Activated CD4-positive, alpha-beta T cell treated with anti-CD3 and anti-CD28 coated beads for 36 hours (primary cell): ENCODE measurements at places on chromosomes 7 and 10.

DNA sequence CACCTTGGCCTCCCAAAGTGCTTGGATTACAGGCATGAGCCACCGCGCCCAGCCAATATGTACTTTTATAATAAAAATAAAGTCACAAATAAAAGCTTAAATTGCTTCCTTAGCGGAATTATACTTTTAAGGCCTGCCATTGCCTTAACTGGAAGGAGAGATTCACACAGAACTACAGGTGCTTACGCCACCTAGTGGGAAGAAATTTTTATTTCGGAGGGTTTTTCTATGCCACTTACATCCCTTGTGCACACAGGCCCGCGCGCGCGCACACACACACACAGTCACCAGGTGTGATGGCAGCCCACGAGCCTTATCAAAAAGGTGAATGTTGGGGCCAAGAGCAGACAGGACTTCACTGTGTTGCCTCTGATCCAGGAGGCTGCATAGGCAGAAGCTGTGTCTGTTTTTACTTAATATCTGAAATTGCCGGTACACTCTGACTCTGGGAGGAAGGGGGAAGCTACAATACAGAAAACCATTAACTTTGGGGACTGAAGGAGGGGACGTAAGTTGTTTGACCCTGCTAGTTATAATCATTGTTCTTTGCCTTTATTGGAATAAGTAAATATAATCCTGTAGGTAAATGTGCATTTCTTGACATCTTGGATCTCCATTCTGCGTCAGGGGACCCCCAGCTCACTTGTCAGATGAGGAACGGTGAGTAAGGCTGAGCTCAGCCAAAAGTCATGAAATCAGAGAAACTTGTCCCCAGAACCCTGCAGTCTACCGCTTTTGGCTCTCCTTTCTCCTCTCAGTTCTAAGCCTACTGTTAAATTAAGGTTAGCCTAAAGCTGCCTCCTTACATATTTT, 87.1 kb downstream of the SLC16A9 start:
- H3K27ac ChIP-seq = no peak overlapping the region
- H3K27me3 ChIP-seq = peaks cover 1% of the 10 kb centered on the region
- H3K4me1 ChIP-seq = peaks cover 2% of the 10 kb centered on the region

DNA sequence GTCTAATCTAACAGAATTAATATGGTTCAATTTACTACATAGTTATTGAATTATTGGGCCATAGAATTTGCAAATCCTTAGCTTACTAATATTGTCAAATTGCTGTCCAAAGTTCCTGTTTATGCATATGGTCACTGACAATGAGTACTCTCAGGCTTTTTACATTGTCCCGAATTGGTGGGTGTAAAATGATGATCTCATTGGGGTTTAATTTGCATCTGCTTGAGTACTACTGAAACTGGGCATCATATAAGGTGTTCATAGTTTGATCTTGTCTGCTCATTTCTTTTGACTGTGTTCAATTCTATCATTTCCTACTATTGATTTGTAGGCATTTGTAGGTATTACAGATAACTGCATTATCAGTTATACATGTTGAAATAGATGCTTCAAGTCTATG, 12.7 kb downstream of the ABCA13 start:
- no peaks in the 10 kb centered on the region for H3K36me3 ChIP-seq
- no peak for DNase-seq

- no peak for DNase-seq
- H3K27me3 ChIP-seq = no peaks in the 10 kb centered on the region
- H3K4me3 ChIP-seq = no peak overlapping the region
Observed at GRCh38 chr10:65555192-65555591, 1370.6 kb upstream of the LRRTM3 start.

DNA sequence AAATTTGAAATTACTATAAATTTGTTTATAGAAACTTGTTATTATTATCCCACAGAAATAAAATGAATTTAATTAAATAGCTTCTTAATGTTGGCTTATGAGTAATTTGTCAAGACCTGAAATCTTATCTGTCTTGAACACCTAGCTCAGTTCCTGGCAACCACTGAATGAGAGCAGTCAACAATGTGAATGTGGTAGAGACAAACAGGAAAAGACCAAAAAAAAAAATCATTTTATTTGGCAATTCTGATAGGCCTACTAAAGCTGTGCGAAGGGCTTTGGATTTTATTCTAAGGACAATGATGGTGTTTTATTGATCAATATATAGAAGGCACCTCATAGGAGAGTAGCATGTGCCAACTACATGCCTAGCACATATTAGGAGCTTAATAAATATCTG, 127.8 kb upstream of the RSU1 start:
- DNase-seq = no peak
- H3K36me3 ChIP-seq = no peaks in the 10 kb centered on the region
- H3K27me3 ChIP-seq = no peaks in the 10 kb centered on the region
- peaks cover 6% of the 10 kb centered on the region for H3K4me1 ChIP-seq
- no peak overlapping the region for H3K27ac ChIP-seq
- H3K4me3 ChIP-seq = no peak overlapping the region

DNA sequence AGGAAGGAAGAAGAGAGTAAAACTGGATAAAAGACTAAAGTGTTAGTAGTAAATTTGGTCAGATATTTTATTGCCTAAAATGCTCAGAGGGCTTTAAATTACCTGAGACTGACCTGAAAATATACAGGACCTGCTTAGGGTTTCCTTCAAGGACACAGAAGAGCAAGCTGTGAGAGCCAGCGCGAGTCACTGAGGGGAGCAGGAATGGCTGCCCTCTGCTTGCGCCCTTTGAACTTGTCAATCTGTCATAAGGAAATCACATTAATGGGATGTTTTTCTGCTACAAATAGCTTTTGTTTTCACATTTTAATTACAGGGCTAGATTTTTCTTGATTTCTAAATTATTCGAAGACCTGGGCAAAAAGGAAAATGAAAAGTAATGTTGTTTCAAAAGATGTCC, 26.9 kb downstream of the DNAJB9 start:
- H3K4me1 ChIP-seq = no peaks in the 10 kb centered on the region
- no peaks in the 10 kb centered on the region for H3K36me3 ChIP-seq
- no peak overlapping the region for H3K27ac ChIP-seq
- peaks cover 7% of the 10 kb centered on the region for H3K27me3 ChIP-seq
- DNase-seq = peak; percentile 71
- H3K4me3 ChIP-seq = no peak overlapping the region

- H3K27me3 ChIP-seq = peaks cover 73% of the 10 kb centered on the region
- no peak for DNase-seq
- peaks cover 14% of the 10 kb centered on the region for H3K4me1 ChIP-seq
- H3K27ac ChIP-seq = peak overlapping the region; percentile 19
Observed at GRCh38 chr7:97004247-97005182, 838 bp upstream of the DLX6 start.

GRCh38 chr10:10897400-10897799, 120.3 kb upstream of the CELF2 start:
- H3K4me1 ChIP-seq = no peaks in the 10 kb centered on the region
- H3K27ac ChIP-seq = no peak overlapping the region
- no peak overlapping the region for H3K4me3 ChIP-seq
- no peaks in the 10 kb centered on the region for H3K36me3 ChIP-seq
- peaks cover 2% of the 10 kb centered on the region for H3K27me3 ChIP-seq
- DNase-seq = no peak

DNA sequence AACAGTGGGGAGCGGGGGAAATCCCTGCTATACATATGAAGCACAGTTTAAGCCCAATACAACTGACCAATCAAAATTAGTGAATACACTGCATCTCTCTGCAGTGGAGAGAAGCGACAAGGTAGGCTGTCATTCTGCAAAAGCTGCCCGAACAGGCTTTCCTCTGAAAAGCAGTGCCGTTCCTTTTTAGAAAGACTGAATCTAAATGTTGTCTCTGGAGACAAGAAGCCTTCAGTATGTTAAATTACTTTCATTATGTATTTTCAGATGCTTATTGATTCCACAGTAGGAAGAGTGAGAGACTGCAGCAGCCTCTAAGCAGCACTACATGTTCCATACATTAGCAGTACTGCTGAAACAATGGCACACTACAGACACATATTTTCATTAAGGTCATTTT, at the start of gene GPR22:
Gene GPR22, plus strand, starts transcription at position 129 of the 400 bp plus-strand sequence. CDS start 4,004 bp downstream, outside the sequence.
- H3K4me1 ChIP-seq = no peaks in the 10 kb centered on the region
- H3K27ac ChIP-seq = no peak within 1 kb of the TSS
- no peak for DNase-seq
- no peaks in the 10 kb centered on the region for H3K27me3 ChIP-seq
- H3K4me3 ChIP-seq = no peak within 1 kb of the TSS
- H3K36me3 ChIP-seq = peaks cover 5% of the 10 kb centered on the region

DNA sequence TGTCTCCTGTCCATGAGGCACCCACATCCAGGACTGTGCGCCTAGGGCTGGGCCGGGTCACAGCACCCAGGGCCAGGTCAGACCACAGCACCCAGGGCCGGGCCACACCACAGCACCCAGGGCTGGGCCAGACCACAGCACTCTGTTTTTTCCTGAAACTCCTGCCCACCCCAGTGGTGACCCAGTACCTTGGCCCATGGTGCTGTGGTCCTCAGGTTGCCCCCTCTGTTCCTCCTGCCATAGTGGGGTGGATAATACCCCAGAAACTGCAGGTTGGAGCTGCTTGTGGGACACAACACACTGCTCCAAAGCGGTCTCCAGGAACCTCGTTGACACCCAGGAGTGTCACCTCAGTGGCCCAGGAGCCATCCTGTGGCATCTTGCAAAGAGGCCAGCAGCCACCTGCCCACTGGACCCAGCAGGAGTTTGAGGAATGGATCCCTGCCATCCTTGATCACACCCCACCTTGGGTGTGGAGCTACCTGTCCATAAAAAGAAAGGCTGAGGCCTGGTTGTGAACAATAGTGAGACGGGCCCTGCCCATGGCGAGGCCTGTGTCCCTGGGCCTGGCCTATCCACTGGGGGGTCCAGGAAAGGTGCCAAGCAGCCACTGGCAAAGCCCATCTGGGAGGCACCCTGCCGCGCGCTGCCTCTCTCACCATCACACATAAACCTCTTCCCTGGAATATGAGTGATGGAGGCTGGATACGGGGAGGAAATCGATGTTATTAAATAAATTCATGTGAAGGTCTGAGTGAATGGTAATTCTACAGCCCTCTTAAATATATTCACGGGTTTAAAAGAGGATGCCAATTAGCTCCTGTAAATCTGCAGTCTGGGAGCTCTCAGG, 89.0 kb downstream of the NKX6-2 start:
- peaks cover 8% of the 10 kb centered on the region for H3K36me3 ChIP-seq
- H3K27me3 ChIP-seq = no peaks in the 10 kb centered on the region
- H3K4me3 ChIP-seq = no peak overlapping the region
- DNase-seq = no peak
- H3K4me1 ChIP-seq = no peaks in the 10 kb centered on the region

- no peak overlapping the region for H3K4me3 ChIP-seq
- no peaks in the 10 kb centered on the region for H3K27me3 ChIP-seq
- no peak for DNase-seq
- no peak overlapping the region for H3K27ac ChIP-seq
- peaks cover 31% of the 10 kb centered on the region for H3K36me3 ChIP-seq
Observed at GRCh38 chr7:100367676-100368613, 5.3 kb upstream of the PILRA start.

DNA sequence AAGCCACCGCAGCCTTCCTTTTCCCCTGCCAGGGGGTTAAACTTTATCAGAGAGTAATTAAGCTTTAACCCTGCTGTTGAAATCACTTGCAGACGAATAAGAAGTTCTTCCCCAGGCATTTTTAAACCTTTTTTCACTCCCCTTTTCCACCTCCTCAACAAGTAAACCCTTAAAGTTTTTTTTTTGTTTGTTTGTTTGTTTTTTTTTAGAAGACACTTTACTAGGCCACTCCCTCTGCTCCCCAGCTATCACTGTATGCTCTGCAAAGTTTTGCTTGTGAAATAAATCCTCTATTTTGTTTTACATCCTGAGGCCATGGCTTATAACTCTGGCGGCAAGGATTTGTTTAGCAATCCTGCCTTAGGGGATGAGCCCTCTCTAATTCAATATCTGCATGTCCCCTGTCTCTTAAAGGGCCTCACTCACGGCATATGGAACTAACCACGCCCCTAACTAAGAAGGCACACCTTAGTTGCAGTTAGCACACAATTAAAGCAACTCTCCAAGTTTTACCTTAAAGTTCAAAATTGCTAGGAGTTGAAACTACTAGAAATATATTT, 1354.7 kb upstream of the LRRTM3 start:
- no peaks in the 10 kb centered on the region for H3K4me1 ChIP-seq
- DNase-seq = no peak
- no peak overlapping the region for H3K27ac ChIP-seq
- H3K36me3 ChIP-seq = no peaks in the 10 kb centered on the region

- peaks cover 4% of the 10 kb centered on the region for H3K4me1 ChIP-seq
- no peak overlapping the region for H3K4me3 ChIP-seq
- no peaks in the 10 kb centered on the region for H3K36me3 ChIP-seq
- no peaks in the 10 kb centered on the region for H3K27me3 ChIP-seq
Observed at GRCh38 chr10:7544203-7544602, 122.6 kb downstream of the ITIH5 start.

DNA sequence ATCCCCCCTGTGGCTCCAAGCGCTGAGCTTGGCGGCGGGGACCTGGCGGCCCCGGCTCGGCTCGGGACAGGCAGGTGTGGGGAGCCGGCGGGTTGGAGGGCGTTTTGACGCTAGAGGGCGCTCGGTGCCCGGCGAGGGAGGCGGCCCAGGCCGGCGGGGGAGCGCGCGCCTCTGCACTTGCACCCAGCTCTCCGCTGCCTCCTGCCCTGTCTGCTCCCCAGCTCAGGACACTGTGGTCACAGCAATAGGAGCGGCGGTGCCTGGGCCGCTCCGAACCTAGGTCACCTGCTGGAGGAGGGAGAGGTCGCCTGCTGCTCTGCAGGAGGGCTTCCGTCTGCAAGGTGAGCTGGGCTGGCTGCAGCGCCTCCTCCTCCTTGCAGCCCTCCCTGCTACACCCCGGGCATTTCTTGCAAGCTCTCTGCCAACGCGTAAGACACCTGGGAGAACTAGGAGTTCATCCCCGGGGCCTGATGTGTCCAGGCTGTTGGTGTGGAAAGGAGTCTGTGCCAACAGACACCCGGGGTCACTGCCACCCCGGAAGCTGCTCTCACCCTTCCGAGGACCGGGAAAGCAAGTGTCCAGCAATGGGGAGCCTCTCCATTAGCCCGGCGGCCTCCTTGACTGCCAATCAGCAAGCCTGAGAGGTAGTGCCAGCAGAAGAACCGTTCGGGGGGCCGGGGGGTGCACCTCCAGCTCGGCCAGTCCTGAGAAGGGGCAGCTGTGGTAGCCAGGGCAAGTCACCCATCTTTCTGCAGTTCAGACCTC, 620.4 kb downstream of the GALNT17 start:
- peaks cover 12% of the 10 kb centered on the region for H3K27me3 ChIP-seq
- no peak overlapping the region for H3K4me3 ChIP-seq
- no peaks in the 10 kb centered on the region for H3K36me3 ChIP-seq
- peak; percentile 80 for DNase-seq

- no peak for DNase-seq
- H3K27me3 ChIP-seq = peaks cover 5% of the 10 kb centered on the region
- no peaks in the 10 kb centered on the region for H3K4me1 ChIP-seq
- no peaks in the 10 kb centered on the region for H3K36me3 ChIP-seq
- H3K27ac ChIP-seq = no peak overlapping the region
Observed at GRCh38 chr10:69880301-69881081, 78.8 kb downstream of the COL13A1 start.

DNA sequence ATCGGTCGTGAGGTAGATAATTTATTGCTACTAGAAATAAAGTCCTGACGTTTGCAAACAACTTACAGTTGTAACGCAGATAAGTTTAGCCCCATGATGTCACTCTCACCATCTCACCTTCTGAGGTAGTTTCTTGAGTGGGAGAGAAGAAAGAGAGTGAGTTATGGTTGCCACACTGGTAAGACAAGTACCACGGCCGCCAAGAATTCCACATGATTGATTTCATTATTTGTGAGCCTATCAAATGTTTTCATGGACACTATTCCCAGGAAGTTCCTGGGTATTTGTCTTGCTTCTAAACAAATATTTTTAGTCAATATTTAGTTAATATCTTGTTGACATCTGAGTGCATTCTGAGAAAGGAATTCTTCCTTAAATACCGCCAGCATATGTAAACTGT, 339.4 kb upstream of the KIAA1217 start:
- DNase-seq = no peak
- H3K4me3 ChIP-seq = no peak overlapping the region
- H3K27ac ChIP-seq = no peak overlapping the region
